ENCODE measurements at places on chromosomes 6 and 20.

DNA sequence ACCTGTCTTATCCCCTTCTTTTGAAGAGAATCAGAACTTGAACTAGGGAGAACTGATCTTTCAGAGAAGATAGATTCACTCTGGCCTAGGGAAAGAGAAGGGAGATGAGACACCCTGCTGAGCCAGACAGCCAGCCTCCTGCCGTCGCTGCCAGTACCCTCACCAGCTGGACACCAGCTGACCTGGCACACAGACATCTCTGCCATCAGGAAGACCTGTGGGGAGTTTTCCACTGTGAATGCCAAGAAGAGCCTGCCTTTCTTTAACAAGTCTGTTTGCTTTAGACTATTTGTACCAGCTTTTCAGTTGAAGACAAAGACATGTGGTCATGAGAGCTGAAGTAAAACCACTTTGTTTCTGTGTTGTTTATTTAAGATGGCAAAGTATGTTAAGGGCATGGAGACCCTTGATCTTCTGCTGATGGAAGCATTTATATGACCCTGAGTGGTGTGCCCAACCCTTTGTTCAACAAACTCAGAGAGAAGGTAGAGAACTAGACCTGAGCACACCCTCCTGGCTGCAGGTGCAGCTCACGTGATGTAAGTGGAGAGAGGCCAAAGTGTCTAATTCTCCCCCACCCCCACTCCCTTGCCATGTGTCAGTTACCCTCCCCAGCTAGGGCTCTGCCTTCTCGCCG is 82.3 kb upstream of the SLC24A3 start:
- DNase-seq: no peak

DNA sequence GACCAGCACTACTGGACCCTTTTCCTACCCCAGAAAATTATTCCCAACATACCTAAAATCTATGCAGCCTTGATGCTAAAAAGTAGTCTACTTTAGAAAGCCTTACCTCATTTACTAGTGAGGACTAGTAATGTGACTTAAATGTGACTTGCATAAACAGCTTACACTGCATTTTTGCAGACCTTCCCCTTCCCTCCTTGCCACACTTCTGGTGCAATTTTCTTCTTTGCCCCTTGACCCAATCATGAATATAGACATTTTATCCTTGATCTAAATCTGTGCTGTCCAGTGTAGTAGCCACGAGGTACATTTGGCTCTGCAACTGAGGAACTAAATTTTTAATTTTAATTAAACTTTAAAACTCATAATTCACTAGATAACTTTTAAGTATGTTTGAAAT is 7.0 kb upstream of the ZKSCAN8 start:
- no peak for DNase-seq

DNA sequence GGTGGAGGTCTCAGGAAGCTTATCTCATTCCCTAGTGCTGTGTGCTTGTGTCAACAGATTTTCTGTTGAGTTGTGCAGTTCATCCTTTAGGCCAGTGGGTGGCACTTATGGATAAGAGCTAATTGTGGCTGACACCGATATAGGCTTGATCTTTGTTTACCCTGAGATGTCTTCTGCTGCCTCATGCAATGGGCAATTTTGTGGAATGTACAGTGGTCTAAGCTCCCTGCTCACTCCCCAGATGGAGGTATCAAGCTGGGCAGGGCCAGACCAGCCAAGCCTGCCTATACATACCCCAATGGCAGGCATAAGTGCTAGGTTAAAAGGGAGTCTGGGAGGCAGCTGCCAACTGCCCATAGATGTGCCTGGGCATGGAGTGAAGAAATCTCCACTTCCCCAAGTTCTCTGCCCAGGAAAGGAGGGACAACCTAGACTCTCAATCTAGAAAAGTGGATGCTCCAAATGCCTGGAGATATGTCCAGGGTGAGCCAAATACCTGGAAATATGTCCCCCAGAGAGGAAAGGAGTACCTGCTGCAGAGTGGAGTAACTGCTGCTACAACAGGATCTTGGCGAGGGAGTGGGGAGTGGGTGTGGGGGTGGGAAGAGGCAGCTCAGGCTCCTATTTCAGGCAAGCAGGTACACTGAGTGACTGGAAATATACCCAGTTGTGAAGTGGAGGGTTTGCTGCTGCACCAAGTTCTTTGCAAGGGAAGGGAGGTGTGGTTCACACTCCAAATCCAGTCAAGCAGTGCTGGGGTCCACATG is 53.2 kb upstream of the ARG1 start:
- DNase-seq: no peak

DNA sequence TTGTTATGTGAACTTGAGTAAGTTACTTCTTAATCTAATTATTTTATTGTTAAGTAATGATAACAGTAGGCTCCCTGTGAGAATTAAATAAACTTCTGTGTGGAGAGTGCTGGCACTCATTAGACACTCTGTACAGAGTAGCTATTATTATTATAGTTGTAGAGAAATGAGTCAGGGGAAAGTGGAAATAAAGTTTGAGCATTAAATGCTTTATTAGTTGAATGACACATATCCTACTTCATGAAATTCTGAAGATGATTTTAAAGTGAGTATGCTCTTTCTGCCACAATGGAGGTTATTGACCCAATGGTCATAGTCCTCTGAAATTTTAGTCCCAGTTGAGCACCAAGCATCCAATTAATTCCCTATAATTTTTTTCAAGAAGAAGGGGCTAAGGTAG is 5.9 kb downstream of the ECI2 start:
- DNase-seq: no peak

- DNase-seq: no peak
These were observed 19.0 kb upstream of the TLDC2 start for GRCh38 chr20:36856691-36857635.

DNA sequence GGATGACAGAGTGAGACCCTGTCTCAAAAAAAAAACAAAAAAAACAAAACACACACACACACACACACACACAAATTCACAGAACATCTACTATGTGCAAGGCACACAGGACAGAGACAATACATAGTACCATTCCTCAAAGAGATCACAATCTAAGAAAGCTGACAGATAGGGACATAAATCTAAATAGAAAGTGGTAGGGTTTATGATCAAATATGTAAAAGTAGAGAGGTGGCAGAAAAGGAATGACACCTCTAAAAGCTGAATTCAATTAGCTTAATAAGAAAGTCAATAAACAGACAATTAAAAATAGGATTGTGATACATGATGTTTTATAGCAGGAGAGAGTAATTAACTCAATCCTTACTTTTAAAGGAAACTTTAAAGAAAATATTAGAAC is 41.5 kb downstream of the USP45 start:
- DNase-seq: no peak

- DNase-seq: no peak
These were observed 200.0 kb downstream of the ZMYND8 start for GRCh38 chr20:47156301-47157137.

GRCh38 chr6:48834706-48835105 is 628.3 kb downstream of the MMUT start:
- DNase-seq: no peak

DNA sequence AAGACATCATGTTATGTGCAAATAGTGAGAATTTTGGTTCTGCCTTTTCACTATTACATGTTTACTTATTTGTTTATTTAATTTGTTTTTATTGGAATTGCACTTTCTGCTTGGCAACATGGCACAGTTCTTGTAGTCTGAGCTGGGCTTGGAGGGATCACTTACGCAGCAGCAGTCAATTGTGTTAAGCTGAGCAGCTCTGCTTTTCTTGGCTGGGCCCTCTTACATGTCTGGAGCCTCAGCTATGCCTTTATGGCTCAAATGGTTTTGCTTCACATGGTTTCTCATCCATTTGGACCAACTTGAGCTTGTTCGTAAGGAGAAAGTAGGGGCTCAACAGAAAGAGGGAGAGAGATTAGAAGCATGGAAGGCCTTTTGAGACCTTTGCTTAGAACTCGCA is 327.5 kb upstream of the EPHA7 start:
- no peak for DNase-seq

DNA sequence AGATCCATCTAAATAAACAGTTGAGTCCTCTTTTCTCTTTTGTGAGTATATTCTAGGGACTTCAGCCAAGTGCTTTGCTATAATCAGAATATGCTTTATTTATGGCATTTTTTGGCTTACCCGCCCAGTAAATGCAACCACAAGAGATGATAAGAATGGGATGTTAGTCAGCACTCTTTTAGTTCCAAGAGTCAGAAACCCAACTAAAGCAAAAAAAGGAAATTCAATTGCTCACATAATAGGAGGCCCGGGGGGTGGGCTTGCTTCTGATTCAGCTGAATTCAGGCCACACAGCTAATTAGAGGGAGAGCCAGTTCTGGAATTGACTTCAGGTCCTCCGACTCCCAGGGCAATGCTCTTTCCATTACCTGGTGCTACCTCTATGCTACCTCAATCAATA is 250.6 kb downstream of the FARS2 start:
- no peak for DNase-seq

DNA sequence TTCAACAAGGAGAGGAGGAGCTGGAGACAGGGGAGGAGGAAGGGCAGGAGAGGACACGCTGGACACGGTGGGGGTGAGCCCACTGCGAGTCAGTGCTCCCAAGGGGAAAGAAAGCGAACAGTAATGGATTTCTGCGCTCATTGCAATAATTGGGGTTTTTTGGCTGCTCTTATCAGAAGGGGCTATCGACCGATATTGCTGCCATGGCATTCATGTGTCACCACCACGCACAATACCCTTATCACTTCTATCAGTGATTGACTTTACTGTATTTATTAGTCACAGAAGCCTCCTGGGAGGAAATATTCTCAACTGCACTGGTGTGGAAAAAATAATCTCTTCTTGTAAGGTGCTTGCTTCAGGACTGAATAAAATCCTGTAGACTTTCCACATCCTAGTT is 55.8 kb downstream of the CEP43 start:
- no peak for DNase-seq

- no peak for DNase-seq
These were observed 81.3 kb upstream of the SIRPA start for GRCh38 chr20:1813674-1814635.

DNA sequence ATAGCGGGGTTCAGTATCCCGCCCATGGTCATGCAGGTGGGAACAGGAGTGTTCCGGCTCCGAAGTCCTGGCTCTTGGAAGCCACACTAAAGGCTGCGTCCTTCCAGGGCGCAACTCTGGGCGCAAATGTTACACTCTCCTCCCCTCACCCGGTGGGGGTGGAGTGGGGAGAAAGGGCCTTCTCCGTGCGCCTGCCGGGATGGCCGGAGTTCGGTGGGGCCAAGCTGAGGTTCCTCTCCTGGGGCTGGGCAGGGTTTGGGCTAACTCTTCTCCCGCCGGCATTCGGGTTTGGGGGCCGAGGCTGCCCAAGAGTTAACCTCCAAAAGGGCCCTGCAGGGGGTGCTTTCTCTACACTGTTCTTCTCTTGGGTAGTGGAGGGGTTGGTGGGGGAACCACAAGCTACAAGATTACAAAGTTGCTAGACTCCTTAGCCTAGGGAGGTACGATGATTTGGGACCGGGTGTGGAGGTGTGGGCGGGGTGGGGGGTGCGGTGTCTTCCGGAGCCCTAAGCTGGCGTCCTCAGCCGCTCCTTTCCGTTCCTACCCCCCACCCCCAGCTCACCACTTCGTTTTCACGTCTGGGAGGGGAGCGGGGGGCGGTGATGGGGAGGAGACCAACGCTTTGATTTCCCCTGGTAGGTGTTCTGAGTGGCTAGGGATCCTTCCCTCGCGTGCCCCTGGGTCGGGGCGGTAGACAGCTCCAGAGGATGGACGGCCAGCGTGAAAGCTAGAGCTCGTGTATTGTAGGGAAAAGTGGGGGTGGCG is 12.3 kb downstream of the NRN1 start:
- DNase-seq: no peak

GRCh38 chr6:9173229-9173628 is 737.9 kb upstream of the SLC35B3 start:
- no peak for DNase-seq

DNA sequence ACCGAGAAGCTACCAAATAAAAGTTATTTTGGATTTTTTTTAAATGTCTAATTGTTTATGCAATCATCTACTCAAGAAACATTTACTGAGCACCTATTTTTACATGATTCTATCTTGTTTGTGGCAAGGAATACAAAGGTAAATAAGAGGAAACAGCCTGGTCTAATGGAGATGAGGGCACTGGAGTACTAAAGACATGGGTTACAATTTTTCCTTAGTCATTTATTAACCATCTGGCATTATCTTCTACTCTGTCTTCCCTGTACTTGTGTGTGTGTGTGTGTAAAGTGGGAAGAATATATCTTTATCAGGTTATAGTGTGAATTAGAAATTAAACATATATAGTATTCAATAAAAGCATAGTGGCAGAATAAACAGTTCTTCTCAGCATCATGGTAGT is 455.5 kb upstream of the FLRT3 start:
- no peak for DNase-seq

DNA sequence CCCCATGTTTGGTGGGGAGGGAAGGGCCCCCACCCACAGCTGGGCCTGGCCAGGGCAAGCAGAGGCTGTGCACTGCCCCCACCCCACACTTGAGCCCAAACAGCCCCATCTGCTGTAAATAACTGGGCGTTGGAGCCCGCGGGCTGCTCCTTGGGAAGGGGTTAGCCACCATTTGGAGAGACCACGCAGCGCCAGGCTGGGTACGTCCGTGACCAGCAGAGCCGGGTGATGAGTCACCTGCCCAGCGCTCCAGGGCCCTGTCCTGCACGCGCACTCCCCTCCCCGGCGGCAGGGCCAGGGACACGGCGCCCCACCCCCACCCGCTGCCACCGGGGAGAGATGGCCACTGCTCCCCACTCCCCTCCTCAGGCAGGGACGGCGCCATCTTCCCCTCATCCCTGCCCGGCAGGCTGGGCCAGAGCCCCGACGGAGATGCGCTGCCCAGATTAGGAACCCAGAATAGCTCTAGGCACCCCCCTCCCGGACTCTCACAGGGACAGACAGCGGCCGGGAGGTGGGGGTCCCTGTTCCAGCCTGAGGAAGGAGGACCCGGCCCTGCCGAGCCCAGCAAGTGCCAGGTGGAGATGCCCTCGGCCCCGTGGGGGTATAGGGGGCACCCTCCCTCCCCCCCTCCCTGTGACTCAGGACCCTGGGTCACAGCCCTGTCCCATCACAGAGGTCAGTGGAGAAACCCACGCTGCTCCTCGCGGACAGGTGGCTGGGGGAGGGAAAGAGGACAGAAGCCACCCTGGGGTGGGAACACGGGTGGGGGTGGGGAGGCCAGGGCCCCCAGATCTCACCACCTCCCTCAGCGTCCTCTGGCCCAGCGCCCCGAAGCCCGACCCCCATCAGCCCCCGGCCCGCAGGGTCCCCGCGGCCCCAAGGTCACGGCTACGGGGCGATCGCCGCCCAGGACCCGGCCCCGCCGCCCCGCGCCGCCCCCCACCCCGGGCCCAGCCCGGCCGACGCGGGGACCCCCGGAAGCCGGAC is 642 bp downstream of the EEF1A2 start:
- no peak for DNase-seq

DNA sequence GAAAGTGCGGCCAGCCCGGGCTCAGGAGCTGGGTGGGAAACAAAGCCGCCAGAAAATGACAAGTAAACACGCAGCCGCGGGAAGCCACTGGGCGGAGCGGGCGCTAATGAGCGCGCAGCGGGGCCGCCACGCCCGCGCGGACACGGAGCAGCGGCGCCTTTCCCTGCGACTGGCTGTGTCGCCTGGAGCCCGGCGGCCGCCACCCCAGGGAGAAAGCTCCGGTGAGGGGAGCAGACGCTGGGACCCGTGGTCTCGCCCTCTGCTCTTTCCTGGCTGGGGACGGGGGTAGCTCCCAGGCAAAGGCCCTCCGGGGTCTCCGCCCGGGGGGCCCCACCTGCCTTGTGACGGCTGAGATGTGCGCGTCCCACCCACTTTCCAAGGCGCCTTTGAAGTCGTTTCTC is 54.9 kb downstream of the PRR18 start:
- DNase-seq: no peak
